ENCODE measurements at places on chromosomes 1 and 21. TPM values are rescaled to one million over a fixed set of nuclear protein-coding genes. Genes with fewer than 3 reads are reported as not detected.
A peak's percentile ranks its signal among the peaks of the same experiment; 100 is the strongest.

The KRTAP13-2 gene
- not detected for total RNA-seq

The APOBEC4 gene
- total RNA-seq = not detected

The SPATA21 gene
- not detected for total RNA-seq

The PRR9 gene
- total RNA-seq = not detected

- peak overlapping the region; percentile 99 for H3K27ac ChIP-seq
- H3K36me3 ChIP-seq = peaks cover 13% of the 10 kb centered on the region
- H3K4me1 ChIP-seq = peaks cover 38% of the 10 kb centered on the region
- H3K4me3 ChIP-seq = peak overlapping the region; percentile 99
- no peak for DNase-seq
Measured at GRCh38 chr1:46303872-46304326, 401 bp downstream of the UQCRH start.

DNA sequence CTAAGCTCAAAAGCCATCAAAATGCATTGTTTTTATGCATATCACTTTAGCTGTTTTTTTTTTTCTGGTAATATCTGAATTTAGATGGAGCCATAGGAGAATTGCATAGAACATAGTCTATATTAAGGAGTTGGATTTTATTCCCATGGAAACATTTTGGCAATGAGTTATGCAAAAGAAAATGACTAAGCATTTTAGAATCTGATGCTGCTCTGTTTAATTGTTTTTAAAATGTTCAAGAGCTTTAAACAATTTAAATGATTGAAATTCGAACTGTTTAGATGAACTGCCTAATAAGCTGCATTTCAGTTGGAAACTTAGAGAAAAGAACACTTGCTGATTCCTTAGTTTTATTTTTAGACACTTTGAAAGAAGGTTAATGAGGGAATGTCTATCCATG lies 1531.5 kb upstream of the B3GALT2 start:
- H3K4me3 ChIP-seq = no peak overlapping the region
- H3K27ac ChIP-seq = no peak overlapping the region
- H3K4me1 ChIP-seq = no peaks in the 10 kb centered on the region

- no peaks in the 10 kb centered on the region for H3K36me3 ChIP-seq
- peaks cover 9% of the 10 kb centered on the region for H3K4me1 ChIP-seq
- no peak overlapping the region for H3K27ac ChIP-seq
Measured at GRCh38 chr1:184890539-184890973, 83.8 kb downstream of the NIBAN1 start.

DNA sequence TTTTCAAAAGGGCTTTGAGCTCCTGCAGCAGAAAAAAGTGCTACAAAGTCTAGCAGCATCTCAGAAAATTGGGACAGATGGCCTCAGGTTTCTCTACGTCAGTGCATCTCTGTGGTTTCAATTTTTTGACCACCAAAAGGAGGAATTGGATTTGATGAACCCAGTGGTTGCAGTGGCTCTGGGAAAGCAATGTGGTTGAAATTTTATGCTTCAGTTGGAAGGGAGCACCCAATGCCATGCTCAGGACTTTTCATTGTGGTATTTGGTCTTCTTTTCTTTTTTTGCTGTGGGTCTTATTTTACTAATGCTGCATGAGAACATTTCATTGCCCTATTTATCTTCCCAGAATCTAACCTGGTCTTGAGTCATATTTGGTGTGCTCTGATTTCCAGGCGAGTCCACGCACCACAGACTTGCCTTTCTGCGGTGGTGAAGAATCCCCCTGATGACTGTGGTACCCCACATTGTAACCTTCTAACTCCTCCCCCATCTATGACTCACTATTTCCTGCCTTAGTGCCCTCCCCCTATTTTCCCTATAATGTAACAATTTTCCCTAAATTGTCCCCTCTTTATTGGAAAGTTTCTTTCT lies 56.7 kb downstream of the S1PR1 start:
- H3K4me1 ChIP-seq = peaks cover 44% of the 10 kb centered on the region
- peaks cover 5% of the 10 kb centered on the region for H3K27me3 ChIP-seq
- no peaks in the 10 kb centered on the region for H3K36me3 ChIP-seq
- no peak for DNase-seq

GRCh38 chr1:154419620-154420571 lies 14.8 kb downstream of the IL6R start:
- H3K36me3 ChIP-seq = no peaks in the 10 kb centered on the region
- H3K4me3 ChIP-seq = no peak overlapping the region
- no peak for DNase-seq

All from endothelial cell (in vitro differentiated cells).